ENCODE measurements at places on chromosomes 11 and 22. TPM values are rescaled to one million over a fixed set of nuclear protein-coding genes. Genes with fewer than 3 reads are reported as not detected.

UCP3 gene
- 0.80 TPM for polyA plus RNA-seq

FGF19 gene
- polyA plus RNA-seq: not detected

APOC3 gene
- polyA plus RNA-seq: not detected

C22orf31 gene
- not detected for polyA plus RNA-seq

TRIM48 gene
- polyA plus RNA-seq: not detected

FSHB gene
- not detected for polyA plus RNA-seq

LARGE2 gene
- polyA plus RNA-seq: 0.13 TPM

POU2AF2 gene
- not detected for polyA plus RNA-seq

PDGFB gene
- polyA plus RNA-seq: 0.07 TPM

ABCC8 gene
- not detected for polyA plus RNA-seq

All from IMR-90 (cell line).